ENCODE measurements at places on chromosomes 3 and 15.
A peak's percentile ranks its signal among the peaks of the same experiment; 100 is the strongest.

GRCh38 chr3:110821586-110821985 lies 250.0 kb upstream of the NECTIN3 start:
- DNase-seq = no peak

DNA sequence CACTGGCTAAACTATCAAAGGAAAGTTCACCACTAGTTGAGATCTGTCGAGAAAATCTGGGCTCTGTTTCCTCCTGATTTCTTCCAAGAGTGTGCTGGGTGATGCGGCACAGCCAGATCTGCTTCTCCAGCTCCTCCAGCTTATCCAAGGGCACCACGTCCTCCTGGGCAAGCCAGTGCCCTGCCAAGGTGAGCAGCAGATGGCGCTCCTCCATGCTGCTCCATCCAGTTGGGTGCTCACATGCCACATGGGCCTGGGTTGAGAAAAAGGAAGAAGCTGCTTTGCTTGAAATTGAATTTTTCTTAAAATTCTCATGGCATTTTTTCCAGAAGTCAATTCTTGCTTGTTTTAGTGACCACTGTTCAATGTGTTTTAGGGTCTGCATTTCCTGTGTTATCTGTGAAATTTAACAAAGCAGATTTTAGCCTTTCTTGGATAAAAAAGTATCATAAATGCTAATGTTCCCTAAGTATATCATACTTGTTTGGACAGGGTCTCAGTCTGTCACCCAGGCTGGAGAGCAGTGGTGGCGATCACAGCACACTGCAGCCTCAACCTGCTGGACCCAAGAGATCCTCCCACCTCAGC lies 47.3 kb downstream of the EIF3J start:
- DNase-seq = peak; percentile 18

GRCh38 chr3:174202561-174202960 lies 656.6 kb upstream of the NAALADL2 start:
- no peak for DNase-seq

GRCh38 chr3:155019575-155019974 lies 60.5 kb upstream of the MME start:
- no peak for DNase-seq

- DNase-seq = no peak
Measured at GRCh38 chr3:172836390-172836997, 86.0 kb downstream of the ECT2 start.

- DNase-seq = no peak
Measured at GRCh38 chr15:91049378-91050127, 27.2 kb upstream of the VPS33B start.

DNA sequence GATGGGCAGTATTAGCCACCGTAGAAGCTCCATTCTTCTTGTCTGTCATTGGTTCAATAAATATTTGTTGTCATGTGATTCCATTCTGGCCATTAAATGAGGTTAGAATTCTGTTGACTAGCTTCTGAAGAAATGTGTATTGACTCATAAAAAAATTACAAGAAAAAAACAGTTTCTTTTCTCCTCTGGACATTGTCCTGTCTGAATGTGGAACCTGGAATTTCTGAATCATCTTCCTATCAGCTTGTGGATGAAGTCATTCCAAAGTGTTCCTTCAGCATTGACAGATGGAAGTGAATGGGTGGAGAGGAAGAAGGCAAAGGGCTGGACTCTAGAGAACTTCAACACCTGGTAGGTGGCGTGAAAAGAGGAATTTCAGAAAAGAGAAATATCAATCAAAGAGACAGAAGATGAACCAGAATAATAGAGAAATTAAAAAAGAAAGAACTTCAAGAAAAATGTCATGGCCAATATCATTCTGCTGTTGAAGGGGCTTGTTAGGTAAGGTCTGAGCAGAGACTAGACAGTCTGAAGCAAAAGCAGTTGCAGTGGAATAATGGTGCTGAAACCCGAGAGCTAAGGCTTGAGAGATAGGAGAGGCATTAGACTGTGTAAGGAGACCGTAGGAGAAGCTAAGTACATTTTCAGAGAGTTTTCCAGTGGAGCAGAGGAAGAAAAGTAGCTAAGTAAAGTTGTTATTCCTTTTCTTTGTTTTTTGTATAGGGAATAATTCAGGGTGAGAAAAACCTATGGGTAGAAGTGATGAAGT lies 806.6 kb downstream of the SQOR start:
- no peak for DNase-seq

- DNase-seq = no peak
Measured at GRCh38 chr3:173977747-173978146, 580.2 kb downstream of the NLGN1 start.

GRCh38 chr3:126003447-126004190 lies 34.6 kb downstream of the ROPN1B start:
- DNase-seq = no peak

Measured in stimulated activated CD8-positive, alpha-beta memory T cell treated with anti-CD3 and anti-CD28 coated beads, Interleukin-15, amount 100 ng/mL, for 48 hours (primary cell).